ENCODE measurements at places on chromosomes 11 and 22.

DNA sequence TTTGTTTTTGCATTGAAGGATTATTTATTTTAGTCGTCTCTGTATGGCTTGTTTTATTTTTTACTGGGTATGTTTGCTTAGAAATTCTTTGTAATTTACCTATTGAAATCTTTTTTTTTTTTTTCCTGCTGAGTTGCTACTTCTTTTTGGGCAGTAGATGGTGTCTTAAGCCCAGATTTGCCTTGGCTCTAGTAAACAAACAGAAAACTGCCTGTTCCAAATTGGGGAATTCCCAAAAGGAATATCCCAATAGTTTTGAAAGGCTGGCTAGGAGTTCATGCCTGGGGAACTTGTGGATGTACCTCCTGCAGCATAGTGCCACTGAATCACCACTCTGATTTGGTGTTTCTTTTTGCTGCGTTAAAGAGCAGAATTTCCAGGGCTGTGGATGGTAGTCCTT is 17.7 kb downstream of the PAMR1 start:
- DNase-seq = no peak

DNA sequence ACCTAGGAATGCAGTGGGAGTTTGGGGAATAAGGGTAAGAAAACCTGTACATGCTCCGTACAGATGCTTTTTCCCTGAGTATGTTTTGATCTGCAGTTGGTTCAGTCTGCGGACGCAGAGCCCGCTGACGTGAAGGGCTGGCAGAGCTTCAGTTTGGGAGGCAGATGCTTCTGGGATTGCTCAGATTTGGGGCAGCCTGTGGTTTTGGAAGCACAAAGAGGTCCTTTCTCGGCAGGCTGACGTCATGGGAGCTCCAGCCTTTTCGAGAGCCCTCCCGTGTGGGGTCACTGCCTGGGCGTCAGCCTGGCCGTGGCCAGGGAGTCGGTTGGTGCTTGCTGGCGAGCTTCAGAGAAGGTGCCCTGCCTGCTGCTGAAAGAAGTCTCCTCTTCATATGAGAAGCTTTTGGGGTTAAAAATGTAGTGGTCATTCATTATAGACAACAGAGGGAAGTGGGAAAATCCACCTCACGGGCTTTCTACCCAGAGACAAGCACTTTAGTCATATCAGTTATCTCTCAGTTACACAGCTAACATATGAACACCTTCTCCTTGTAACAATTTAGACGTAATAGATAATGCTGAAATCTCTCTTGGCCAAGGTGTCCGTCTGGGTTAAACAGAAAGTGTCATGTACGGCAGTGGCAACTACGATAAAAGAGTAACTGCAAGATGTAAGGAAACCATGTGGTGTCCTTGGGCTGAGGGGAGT is 26.8 kb downstream of the TPCN2 start:
- DNase-seq = no peak

GRCh38 chr11:11294551-11294855 is 58.5 kb downstream of the CSNK2A3 start:
- no peak for DNase-seq

GRCh38 chr11:14618060-14618459 is 25.5 kb upstream of the PDE3B start:
- DNase-seq = no peak

DNA sequence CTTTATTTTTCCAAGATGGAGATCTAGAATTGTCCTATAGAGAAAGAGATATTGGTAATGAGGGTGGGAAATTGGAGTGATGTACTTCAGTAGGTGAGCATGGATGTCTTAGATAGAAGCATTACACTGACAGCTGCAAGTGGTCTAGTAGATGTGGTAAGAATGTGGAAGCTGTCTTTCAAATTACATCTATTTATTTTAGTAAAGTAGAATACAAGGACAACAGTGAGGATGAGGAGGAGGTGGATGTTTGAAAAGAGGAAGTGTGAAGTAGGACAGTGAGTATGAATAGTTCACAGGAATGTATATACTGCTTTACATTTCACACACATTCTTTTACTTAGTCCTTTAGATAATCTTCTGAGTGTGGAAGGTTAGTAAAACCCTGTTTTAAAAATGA is 64.2 kb downstream of the HIPK3 start:
- no peak for DNase-seq

DNA sequence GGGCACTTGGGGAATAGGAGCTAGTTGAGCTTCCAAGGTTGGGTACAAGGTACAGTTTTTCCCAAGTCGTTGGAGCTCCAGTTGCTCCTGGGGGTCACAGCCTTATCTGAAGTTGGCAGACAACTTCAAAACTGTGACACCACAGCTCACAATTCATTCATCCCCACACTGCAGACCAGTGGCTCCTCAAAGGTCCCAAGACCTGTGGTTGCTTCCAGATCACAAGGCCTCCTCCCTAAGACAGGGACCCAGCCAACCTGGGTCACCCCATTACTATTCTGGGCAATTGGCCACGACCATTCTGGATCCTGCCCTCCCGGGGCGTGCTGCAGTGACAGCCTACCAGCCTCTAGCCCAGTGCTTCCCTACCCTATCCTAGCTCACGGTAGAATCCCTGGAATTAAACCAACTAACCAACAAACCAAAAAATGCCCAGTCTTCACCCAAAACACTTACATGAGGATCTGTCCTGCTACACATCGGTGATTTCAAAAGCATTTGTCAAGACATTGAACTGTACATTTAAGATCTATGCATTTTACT is 862 bp upstream of the PDXP start:
- DNase-seq = no peak

- DNase-seq = no peak
These were observed 24.6 kb downstream of the TP53I11 start for GRCh38 chr11:44926036-44926435.

- no peak for DNase-seq
These were observed 84.8 kb downstream of the SNX19 start for GRCh38 chr11:130831506-130831905.

GRCh38 chr22:20084547-20085413 is 4.7 kb downstream of the DGCR8 start:
- DNase-seq = no peak

- no peak for DNase-seq
These were observed 8.1 kb downstream of the MOGAT2 start for GRCh38 chr11:75725547-75726320.

- DNase-seq = peak; percentile 61
These were observed 33.9 kb downstream of the PRDM11 start for GRCh38 chr11:45180179-45180847.

DNA sequence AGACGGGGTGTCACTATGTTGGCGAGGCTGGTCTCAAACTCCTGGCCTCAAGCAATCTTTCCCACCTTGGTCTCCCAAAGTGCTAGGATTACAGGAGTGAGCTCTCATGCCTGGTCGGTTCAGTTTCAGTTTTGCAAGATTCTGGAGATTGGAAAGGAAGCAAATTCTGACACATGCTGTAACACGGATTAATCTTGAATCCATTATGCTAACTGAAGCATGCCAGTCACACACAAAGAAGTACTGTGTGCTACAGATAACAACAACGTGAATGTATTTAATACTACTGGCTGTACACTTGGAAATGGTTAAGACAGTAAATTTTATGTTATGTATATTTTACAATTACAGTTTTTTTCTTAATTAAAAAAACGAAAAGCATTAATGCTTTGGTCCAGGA is 107.6 kb downstream of the MED15 start:
- DNase-seq = no peak

GRCh38 chr11:92477686-92478085 is 253.1 kb downstream of the FAT3 start:
- no peak for DNase-seq

DNA sequence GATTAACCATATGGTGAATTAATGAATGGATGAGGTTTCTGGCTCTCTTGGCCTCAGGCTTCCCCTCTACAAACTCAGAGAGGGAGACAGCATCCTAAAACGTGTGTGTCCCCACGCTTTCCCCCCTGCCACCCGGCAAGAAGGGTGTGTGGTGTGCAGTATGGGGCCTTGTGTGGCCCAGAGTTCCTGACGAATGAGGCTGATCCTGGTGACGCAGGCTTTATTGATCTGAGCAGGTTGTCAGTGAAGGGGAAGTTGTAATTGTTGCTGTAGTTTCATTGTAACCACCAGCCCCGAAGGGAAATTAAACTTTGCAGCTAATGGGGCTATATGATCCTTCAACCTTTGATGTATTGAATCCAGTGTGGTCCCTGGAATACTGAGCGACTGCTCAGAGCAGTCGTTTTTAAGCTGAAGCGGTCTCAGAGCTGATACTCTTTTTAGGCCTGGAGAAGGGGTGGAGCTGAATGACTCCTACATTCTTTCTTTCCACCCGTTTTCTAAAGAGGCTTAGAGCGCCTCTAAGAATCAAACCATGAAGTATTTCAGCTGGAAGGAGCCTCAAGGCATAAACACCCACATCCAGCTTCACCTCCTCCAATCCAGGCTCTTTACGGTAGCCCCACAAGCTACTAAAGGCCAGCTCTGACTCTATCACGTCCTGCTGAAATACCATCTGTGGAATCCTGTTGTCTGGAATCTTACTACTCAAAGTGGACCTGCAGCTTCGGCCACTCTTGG is 284.7 kb downstream of the MIAT start:
- DNase-seq = no peak

- no peak for DNase-seq
These were observed 12.8 kb downstream of the PARVG start for GRCh38 chr22:44193535-44193891.

DNA sequence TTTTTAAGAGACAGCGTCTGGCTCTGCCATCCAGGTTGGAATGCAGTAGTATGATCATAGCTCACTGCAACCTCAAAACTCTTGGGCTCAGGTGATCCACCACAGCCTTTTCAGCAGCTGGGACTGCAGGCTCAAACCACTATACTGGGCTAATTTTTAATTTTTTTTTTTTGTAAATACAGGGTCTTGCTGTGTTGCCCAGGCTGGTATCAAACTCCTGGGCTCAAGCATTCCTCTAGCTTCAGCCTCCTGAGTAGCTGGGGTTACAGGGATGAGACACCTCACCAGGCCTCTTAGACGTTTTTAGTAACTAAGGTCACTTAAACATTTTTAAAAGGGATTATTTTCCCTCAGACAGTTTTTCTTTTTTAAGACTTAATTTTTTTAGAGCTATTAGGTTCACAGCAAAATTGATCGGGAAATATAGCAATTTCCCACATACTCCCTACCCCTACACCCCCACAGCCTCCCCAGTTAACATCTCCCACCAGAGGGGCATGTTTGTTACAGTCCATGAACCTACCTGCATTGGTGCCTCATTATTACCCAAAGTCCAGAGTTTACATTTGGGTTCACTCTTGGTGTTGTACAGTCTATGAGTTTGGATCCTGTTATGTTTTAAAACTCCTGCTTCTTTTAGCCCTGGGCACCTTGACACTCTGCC is 3.9 kb downstream of the BCR start:
- DNase-seq = no peak

GRCh38 chr11:6708876-6709275 is 25.7 kb upstream of the MRPL17 start:
- no peak for DNase-seq

DNA sequence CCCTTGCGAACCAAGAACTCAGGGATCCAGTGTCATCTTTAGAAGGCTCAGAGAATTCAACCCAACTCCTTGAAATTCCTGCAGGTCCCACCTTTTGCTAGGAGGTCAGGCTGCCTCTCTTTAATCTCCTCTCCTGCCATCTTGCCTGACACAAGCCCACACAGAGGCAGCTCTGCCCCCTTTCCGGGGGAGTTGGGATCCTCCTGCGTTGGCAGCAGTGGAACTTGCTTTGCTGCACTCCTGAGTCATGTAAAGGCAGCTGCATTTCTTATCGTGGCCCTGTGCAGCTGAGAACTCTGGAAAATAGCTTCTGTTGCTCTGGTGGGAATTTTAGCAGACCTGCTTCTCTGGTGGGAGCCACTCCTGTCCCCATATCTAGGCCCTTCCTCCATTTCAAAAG is 142.3 kb upstream of the TBCEL start:
- DNase-seq = no peak

DNA sequence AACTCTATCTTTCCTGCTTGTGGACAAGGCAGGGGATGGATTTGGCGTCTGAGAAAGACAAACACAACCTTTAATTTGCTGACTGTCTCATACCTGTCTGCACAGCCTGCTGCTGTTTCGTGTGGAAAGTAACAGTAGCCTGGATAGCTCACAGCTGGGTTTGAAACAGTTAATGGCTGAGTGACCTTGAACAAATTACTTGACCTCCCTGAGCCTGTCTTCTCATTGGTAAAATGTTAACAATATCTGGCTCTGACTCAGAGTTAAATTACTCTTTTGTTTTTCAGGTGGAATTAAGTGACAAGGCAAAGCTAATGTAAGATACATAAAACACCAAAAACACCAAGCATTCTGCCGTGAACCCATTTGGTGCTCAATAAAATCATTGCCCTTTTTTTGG is 41.1 kb upstream of the ADA2 start:
- DNase-seq = no peak

DNA sequence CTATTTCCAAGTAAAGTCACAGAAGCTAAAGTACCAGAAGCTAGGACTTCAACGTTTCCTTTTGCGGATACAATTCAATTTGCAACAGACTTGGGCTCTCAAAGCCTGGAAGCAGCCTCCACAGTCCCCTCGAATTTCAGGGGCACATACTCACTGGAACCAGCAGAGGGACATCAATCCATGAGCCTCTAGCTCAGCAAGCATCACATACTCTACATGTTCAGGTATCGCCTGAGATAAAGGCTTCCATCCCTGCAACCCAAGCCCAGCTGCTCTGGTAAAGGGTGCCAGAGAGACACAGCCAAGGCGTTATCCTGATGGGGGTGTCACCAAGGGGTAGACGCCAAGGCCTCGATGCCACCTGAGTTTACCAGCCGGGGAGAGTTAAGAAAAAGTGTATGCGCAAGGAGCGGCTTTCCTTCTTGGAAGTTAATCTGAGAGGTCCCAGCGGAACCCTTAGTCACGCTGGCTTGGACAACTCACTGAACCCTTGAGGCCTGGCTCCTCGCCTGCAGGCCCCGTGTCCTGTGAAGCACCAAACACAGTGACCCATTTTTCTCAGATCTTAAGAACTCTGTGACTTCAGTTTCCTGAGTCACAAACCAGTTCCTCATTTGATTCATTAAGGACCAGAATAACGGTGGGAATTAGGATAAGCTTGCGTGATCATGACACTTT is 13.0 kb downstream of the LTO1 start:
- no peak for DNase-seq

DNA sequence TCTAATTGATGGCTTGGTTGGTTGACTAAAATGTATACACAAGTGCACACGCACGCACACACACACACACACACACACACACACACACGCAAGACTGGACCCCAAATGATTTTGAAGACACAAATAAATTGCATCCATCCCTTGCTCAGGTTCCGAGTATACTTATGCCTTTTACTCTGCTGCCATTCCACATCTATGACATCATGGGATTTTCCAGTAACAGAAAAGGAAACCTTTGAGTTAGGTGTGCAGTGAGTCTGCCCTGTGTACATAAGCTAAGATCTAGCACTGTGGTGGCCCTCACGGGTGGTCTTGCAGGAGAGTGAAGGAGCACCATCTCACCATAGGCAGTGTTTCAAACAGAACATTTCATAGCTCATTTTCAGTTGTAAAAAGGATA is 20.5 kb upstream of the LARGE1 start:
- DNase-seq = no peak

All from DMS79 (cell line).